Endothelial cell of umbilical vein (primary cell): ENCODE measurements at places on chromosomes 1 and 21.
A peak's percentile ranks its signal among the peaks of the same experiment; 100 is the strongest.

DNA sequence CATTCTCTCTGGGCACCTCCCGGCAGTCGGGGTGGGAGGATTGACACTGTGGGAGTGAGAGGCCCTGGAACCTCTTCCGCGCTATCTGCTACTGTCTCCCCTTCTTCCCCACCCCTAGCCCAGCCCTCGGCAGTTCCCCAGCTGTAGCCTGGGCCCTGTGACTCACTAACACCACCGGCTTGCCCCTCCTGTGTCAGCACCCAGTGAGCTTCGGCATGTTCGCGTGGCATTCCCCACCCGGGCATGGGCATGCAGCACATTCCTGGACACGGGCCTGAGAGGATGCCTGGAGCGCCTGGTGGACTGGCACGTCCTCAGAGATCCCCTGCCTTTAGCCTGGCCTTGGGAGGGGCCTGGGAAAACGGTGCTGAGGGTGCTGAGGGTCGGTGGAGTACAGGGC, 1.3 kb downstream of the CDK18 start:
- DNase-seq = no peak

- DNase-seq = peak; percentile 40
Observed at GRCh38 chr1:67711855-67712212, 26.8 kb downstream of the GADD45A start.

- DNase-seq = no peak
Observed at GRCh38 chr1:198361237-198361767, 179.2 kb downstream of the ATP6V1G3 start.

DNA sequence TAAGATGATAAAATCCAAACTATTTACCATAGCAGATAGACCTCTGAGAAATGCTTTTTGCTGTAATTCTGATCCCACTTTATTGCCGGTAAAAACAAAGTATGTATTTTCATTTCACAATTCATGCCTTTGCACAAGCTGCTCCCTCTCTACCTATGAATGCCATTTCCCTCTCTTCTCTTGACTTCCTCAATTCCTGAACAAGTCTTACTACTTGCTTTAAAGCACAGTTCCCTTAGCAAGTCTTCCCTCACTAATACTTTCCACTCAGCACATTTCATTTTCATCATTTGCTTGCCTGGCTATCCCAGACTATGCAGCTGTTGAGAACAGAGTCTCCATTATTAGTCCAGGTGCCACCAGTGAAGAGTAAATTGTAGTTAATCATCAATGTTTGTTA, 13.8 kb downstream of the GPATCH2 start:
- DNase-seq = no peak

DNA sequence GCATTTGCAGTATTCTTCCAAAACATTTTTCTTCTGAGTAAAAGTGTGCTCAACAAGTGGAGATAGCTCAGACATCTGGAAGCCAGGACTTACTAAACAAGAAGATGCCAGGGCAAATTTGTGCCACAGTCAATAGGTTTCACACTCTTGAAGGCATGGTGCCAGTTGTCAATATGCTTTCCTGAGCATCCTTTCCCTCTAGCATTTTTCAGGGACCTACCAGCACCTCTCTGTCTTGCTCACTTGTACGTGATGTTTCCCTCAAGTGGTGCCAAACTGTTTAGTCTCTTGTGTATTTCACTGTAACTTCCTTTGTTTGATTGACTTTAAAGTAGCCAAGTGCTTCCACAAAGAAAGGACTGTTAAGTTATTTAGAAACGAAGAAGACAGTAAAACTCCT, 194.0 kb upstream of the SGIP1 start:
- DNase-seq = peak; percentile 79

- peak; percentile 26 for DNase-seq
Observed at GRCh38 chr1:58401991-58402390, 144.5 kb downstream of the OMA1 start.

- peak; percentile 97 for DNase-seq
Observed at GRCh38 chr1:41101950-41102607, 80.6 kb upstream of the SLFNL1 start.

DNA sequence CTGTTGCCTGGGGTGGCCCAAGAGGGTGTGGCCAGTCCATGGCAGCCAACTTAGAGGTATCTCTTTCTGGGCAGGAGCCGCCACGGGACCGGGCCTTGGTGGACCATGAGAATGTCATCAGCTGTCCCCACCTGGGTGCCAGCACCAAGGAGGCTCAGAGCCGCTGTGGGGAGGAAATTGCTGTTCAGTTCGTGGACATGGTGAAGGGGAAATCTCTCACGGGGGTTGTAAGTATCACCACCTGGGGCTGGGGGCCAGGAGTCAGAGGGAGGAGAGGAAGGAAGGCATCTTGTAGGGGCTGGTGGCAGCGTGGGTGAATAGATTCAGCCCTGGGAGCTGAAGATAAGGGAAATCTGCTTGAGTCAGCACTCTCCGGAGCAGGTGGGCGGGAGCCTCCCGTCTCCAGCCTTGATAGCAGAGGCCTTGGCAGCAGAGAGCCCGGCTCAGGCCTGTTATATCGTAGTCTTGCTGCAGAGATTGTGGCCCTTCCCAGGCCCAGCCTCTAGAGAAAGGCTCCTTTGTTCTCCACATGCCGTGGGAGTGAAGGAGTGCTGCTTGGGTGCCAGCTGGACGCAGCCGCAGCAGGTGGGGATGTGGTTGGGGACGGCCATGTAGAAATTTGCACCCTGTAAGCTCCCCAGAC, 25.4 kb downstream of the PHGDH start:
- peak; percentile 3 for DNase-seq

DNA sequence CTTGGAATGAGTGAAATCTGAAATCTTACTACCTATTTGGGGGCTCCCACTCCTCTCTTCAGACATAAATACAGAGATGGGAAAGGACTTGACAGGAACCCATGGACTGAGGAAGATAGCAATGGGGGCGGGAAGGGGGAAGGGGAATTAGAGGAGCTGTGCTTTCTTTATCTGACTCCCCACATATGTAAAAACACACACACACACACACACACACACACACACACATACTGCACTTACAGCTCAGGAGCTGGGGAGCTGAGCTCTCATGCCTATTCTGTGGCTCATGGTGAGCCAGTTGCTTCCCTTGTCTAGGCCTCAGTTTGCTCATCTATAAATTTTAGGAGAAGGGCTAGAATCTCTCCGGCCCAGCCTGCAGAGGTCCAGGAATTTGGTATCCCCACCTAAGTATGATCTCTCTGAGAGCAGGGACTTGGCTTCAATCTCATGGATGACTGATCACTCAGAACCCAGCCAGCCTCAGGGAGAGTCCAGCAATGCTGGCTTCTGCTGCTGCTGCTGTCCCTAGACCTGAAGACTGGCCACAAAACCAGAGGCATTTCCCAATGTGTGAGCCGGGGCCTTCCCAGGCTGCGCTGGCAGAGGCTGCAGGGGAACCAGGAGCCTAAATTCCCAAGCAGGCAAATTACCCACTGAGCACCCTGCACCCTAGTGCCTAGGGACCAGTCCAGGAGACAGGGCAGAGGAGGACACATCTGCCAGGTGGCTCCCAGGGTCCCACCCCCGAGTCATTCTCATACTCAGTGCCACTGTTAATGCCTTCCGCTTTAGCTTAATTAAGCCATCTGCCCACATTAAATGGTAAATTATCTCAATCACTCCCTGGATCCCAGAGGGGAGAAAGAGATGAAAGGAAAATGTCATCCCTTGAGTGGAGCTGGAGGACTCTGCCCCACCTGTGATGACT, 57.5 kb upstream of the RBM15 start:
- DNase-seq = no peak

DNA sequence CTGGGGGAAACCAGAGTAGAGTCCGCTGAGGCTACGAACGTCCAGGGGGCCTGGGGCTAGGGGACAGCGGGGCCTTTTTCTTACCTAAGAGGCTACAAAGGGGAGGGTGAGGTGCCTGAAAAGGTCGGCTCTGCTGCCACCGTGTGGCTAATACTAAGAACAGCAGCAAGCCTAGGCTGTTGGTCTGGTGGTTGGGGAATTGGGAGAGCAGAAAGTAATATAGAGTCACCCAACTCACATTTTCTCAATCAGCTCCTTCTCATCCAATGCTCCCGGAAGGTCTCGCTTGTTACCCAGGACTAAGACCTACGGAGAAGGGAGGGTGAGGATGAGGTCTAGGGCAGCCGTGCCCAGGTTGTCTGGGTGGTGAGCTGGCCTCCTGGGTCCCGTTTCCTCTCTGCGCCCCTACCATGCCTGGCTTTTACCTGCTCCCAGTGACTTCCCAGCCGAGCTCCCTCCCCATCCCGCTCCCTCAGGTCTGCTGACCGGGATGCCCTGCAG, 9.3 kb downstream of the ARL8A start:
- DNase-seq = peak; percentile 60

DNA sequence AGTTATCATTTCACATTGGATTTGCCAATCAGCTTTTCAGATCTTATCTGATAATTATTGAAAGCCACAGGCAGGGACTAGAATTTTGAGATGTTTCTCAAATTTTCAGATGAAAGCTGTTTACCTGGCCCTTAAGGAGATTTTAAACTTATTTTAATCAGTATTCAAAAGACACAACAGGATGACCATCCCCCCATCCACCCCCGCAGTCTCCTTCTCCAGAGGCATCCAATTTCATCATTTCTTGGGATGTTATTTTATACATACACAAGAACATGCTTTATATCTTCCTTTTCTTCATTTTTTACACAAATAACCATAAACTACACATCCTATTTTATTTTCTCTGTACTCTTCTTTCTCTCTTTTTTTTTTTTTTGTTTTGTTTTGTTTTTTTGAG, 470.9 kb downstream of the SMYD3 start:
- no peak for DNase-seq

GRCh38 chr1:43041591-43041990, 82.9 kb upstream of the SLC2A1 start:
- DNase-seq = no peak

DNA sequence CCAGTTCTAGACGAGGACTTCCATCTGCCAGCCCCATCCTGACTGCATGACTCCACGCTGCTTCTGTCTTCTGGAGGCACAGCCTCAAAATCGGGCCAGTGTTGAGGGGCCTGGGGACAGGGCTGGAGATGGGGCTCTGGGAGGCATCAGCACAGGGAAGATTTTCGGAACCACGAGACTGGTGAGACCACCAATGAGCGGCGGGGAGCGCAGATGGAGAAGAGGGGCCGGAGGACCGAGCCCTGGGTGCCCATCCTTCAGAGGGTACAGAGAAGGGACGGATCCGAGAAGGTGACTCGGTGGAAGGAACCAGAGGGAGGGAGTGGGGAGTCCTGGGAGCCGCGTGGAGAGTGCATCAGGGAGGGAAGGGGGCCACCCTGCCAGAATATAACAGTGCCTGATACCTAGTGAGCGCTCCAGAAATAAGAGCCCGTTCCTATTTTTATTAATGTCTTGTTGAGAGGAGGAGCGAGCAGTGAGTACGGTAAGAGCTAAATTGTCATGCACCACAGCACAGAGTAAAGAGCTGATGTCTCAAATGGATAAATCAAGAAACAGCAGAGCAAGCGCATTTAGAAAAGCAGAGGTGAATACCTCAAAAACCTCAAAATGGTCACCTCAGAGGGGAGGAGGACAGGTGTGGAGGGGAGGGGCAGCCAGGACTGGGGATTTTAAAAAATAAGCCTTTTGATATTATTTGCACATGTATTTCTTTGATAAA, 26.2 kb upstream of the KIF26B start:
- DNase-seq = no peak

DNA sequence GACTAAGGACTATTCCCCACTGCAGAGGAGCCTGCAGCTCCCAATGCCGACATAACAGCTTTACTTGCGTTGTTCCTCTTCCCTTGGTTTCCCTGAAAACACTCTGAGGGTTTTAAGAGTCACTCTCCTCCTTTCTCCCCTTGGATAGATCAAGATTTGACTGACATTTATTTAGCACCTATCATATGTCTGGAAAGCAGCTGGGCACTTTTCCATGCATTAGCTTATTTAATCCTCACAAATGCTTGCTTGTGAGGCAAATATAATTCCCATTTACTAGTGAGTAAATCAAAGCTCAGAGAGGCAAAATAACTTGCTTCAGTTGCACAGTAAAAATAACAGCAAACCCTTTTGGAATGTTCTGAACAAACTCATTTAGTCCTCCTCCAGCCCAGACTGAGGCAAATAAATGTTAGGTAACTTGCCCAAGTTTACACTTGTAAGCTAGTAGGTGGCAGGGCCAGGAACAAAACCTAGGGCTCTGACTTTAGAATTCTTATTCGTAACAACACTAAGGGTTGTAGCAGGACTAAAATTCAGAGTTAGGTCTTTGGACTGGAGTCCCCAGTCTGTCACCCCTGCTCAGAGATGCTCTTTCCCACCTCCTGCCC, 81.4 kb downstream of the KCND3 start:
- DNase-seq = no peak

DNA sequence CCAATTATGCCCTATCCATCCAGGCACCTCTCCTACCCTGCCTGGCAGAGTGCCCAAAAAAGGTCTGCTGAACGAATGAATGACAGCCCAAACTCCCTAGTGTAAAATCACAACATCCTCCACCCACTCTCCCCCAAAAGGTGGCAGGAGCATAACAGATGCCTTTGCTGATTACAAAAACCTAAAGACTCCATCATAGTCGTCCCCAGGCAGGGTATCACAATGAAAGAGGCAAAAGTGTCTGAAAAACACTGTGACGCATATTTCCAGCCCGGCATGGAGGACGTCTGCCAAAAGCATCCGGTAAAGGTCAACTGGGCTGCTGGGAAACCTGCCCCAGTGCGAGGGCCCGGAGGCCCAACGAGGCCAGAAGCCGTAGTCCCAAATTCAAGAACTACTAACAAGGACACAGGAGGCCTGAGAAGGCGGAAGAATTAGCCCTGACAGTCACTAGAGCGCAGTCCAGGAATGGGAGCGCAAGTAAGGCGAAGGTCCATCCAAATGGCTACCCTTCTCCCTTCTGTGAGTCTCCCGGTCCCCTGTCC, 576 bp downstream of the SMIM12 start:
- DNase-seq = peak; percentile 80

DNA sequence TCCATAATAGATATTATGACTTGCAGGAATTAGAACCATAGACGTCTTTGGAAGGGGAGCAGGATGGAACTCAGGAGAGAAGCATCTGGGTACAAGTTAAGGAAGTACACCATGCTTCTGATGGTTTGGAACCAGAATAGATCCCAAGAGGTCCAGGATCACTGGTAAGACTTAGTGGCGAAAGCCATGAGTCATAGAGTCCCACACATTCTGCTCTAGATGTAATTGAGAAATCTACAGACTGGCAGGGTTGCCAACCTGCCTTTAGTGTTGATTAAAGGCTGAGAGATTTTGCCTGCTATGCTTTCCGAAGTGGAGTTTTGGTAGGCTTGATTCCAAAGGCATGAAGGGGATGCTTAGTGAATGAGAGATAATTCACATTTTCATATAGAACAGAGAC, 57.1 kb upstream of the C1orf87 start:
- no peak for DNase-seq

- no peak for DNase-seq
Observed at GRCh38 chr1:234658138-234658537, 48.2 kb upstream of the IRF2BP2 start.

DNA sequence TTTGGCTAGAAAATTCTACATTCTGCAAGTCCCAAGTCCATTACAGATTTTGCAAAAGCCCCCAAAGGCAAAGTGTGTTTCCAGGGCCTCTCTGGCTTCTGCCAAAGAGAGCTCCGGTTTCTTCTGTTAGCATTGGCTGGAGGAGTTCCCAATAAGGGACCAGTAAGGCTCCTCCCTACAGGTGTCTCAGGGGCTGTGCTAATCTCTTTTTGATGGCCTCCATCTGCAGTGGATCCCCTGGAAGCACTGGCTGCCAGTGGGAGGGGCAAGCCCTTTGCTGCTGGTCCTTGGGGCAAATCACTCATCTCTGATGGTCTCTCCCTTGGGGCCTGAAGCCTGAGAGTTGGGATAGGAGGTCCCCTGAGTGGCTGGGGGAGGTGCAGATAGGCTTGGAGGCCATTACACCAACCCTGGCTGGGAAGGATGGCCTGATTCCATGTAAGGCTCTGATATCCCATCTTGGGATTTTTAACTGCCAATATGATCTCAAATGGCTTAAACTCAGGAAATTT, 89.1 kb upstream of the USP24 start:
- DNase-seq = no peak

GRCh38 chr1:193070942-193071341, 11.5 kb downstream of the RO60 start:
- no peak for DNase-seq
